ELR (cell line): ENCODE measurements at places on chromosomes 13 and 19.

DNA sequence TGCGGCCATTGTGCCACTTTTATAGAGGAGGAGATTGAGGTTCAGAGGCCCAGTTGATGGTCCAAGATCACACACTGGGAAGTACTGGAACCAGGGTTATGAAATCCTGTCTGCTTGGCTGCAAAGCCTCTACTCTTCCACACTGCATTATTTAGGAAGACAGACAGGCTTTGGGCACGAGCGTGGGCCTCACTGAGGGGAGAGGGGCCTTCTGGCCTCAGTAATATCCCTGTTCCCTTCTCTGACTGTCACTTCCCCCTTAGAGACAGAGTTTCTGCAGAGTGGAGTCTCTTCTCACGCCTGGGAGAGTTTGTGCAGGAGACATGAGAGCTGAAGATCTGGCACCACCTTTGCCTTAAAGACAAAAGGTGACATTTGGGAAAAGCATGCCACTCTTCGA, 49.0 kb upstream of the PNMA8B start:
- DNase-seq = no peak

DNA sequence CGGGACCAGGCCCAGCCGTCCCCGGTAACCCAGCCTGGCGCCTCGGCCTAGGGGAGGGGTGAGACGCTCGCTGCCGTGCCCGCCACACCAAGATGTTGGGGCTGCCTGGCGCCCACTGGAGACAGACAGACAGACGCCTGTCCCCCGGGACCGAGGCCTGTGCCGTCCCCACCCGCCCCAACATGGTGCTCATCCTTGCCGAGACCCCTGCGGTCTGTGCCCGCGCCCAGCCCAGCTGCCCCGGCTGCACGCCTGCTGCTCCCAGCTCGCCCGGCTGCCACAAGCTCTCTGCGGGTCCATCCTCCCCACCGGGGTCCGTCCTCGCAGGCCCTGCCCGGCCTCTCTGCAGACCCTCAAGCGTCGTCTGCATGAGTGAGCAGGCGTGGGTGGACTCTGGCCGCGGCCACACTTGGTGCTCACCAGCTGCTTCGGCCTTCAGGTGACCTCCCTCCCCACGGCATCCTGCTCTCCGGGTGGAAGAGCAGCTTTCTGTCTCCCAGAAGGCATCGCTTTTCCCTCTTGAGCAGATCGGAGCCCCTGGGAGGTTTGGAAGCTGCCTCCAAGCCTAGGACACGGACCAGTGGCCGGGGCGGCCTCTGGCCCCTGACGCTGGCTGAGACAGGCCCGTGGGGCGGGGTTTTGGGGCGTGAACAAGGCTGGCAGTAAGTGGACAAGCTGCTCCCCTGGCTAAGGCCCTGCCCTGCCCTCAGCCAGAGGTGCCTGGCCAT, 6.7 kb upstream of the TMPRSS9 start:
- DNase-seq = no peak

DNA sequence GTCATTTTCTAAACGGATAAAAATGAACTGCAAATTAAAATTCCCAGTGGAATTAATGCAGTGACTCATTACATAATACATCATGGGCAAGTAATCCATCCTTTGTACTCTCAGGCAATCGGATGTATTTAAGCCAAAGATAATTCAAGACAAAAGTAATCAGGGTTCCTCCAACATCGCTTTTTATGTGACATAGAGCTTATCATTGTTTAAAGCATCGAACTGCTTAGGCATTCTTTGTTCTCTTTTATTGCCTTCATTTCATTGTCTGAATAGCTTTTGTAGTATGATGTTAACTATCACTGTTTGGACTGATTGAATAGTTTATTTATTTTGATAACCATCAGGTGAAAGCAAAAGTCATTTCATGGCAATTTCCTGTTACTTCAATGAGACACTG, 209.4 kb downstream of the ITGBL1 start:
- DNase-seq = no peak

DNA sequence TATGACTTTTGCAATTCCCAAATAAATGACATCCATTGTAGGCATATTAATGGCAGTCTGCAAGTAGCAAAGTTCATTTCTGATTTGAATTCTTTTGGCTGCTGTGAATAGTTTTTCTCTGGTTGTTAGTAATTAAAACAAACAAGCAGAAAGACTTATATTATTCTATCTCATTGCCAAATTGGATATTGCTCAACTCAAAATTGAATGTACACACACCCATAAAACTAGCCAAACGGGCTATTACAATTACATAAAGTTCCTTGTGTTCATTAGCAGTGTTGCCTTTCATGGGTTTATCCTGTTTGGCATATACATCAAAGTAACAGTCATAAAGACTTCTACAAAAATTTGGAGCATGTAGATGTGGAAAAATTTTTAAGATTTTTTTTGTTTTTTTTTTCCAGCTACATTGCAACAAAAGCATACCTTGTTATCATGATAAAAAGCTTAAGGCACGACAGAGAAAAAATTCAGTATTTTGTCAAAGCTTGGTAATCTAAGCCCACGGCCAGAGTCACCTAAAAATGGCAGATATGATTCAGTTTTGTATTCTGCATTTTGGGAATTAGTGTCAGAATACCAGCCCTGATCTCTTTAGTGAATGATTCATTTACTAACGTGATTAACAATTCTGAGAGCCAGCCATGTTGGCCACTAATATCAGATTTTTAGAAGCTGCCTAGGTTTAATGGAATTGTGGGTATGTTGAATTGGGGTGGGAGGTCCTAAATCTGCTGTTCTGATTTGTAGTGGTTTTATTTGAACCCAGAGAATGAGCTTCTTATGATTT, 108.4 kb downstream of the KLF5 start:
- DNase-seq = no peak

DNA sequence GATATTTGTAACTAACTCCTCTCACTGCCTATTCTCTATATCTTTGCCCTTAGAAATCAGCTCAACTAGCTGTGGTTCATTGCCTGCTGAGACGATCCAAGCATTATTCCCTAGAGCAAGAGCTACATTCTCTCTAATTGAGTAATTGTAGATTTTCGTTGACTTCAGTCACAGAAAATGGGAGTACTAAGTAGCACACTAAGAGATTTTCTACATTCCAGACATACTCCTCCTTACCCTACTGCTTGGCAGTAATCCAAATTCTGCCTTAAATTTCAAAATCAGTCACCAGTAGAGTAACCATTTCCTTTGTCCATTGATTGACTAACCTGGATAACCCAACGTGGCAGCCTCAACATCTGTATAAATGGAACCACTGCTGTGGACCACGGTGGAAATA, 1786.8 kb downstream of the SLITRK5 start:
- peak; percentile 85 for DNase-seq

DNA sequence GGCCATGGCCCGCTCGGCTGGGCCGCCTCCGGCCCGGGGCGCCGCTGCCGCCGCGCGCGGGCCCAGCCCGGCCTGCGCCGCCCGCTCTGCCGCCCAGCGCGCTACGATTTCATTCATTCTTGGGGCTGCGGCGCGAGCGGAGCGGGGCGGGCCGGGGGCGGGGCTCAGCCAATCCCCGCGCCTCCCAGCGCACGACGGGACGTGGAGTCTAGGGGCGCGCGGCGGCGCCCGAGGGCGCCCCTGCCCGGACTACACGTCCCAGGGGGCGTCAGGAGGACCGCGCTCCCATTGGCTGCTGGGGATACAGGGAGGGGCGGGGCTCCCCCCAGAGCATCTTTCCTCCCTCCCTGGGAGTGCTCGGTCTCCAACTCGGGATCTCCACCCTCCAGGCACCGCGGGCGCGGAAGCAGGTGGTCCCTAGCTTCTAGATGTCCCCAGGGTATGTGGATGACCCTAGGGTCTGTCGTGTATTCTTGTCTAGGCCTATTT, 5.6 kb upstream of the DPF1 start:
- peak; percentile 91 for DNase-seq

GRCh38 chr19:41294393-41294792, 15.6 kb upstream of the CCDC97 start:
- DNase-seq = no peak

- peak; percentile 27 for DNase-seq
These were observed 13.3 kb downstream of the KCNC3 start for GRCh38 chr19:50315773-50316448.

GRCh38 chr19:53519446-53519845, 18.5 kb upstream of the ZNF331 start:
- DNase-seq = no peak

- no peak for DNase-seq
These were observed 25.6 kb downstream of the EDNRB start for GRCh38 chr13:77893066-77893465.

- no peak for DNase-seq
These were observed 31.0 kb downstream of the LYL1 start for GRCh38 chr19:13071444-13072187.

DNA sequence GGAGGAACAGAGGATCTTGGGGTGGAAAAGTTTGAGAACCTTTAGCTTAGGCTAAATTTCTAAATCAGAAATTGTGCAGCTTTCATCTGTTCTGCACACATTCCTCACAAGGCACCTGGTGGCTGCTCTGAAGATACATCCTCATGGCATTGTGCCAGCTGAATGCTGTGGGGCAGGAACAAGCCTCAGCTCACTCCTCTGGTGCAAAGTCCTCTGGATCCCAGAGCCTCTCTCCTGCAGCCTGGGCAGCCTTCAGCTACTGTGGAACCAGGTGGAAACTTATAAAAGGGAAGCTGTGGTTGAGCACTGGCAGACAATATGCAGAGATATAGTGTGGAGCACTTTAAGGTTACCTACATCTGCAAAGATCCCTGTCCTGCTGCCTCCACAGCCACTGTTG, 72.3 kb downstream of the KCTD12 start:
- no peak for DNase-seq

DNA sequence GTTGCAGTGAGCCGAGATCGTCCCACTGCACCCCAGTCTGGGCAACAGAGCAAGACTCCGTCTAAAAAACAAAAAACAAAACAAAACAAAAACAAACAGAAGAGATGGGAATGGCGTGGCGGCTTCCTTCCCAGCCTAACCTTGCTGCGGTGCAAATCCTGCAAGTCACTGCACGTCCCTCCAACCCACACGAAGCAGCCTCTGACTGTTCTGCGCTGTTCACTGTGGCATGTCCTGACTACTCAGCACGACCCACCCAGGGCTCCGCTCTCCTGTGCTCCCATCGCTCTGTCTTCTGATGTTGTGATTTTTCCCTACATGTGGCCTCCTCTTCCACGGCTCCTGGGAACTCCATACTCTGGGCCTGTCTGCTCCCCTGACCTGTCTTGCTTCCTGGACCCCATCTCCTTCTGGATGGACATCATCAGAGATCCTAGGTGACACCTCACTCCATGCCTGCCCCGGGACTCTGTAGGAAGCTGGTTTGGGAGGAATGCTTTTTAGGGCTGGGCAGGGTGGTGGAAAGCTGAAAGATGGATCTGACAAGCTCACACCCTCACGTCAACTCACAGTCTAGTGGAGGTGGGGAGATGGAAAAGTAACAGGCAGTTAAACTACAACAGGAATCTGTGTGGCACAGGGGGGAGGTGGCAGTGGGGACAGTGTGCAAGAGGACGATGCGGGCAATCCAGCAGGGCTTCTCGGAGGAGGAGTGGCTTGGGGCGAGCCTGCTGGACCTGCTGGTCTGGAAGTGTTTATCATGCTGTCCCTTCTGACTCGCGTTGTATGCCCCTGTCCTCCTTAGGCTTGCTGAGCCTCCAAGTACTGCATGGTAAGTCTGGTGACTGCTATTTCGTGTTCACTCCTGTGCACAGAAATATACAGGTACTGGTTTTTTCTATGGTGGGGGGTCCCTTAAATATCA, 18.8 kb downstream of the ZSCAN5A start:
- no peak for DNase-seq

DNA sequence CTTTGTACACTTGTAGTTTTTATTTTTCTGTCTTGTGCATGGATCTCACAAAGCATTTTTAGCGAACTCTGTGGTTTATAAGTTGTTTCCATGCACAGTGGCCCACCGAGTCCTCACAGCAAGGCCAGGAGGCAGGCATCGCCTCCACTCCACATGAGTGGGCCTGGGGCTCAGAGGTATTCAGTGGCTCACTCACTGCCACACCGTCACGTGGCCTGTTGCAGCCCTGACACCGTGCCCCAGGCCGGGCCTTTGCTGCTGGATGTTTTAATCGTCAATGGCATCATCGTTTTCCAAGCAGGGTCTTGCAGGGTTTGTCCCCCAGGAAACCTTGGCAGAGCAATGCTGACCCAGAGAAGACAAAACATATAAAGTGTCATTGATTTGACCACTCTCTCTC, 59.8 kb downstream of the SPACA7 start:
- no peak for DNase-seq

DNA sequence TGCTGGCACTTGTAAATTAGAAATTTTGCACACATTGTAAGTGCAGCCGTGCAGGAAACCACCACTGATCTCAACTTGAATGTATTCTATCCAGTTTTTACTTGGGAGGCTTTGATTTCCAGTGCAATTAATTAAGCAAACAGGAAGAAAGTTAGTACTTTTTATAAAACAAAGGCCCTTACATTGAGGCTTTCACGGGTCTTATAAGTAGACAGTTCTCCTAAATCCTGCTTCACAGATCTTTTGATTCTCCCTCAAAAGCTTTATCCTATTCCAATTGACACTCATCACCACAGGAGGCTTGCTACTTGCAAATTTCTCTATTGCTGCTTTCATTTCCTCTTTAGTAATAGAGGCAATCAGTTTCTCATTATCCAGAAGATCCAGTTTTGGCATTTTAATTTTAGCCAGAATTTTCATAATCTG, 90.1 kb downstream of the ERCC5 start:
- DNase-seq = no peak

DNA sequence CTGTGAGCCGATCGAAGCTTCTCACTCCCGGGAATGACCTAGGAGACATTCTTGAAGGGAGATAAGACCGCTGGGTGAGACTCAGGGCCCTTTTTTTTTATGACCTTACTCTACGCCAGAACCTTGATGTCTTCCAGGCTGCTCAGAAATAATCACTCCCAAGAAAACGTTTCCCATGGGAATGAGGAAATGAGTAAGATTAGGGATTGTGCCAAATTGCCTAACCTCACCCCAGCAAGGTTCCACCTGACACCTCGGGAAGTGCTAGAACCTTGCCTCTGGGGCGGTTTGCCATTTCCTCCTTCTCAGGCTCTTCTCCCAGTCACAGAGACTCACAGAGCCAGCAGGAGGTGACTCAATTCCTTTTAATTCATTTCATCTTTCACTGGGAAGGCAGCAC, 2.3 kb downstream of the SLC46A3 start:
- DNase-seq = peak; percentile 96

GRCh38 chr19:40278361-40279035, 6.6 kb downstream of the AKT2 start:
- DNase-seq = no peak

DNA sequence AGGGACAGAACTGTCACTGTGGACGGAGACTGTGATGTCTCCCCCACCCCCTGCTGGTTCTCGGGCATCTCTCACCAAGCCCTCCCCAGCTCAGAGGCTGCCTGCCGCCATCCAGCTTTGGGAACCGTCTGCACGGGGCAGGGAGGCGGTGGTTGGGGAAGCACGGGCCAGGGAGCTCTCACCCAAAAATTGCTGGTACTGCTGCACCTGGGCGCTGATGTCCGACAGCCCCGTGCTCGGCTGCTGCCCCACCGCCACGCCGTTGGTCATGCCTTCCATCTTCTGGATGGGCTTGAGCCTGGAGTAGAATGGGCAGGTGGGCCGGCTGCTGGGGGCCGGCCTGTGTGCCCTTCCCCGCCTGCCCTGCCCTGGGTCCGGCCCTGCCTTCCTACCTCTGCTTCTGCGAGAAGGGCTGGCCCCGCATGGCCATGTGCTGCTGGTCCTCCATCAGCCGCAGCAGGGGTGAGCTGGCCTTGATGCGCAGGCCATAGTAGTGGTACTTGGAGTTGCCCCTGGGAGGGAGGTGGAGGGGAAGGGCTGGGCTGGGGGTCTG, 16.1 kb downstream of the DCAF15 start:
- no peak for DNase-seq

GRCh38 chr13:102729560-102730270, 34.9 kb upstream of the METTL21C start:
- DNase-seq = peak; percentile 72
